Cortex of kidney (tissue), 1 donor: ENCODE measurements at places on chromosomes 13 and 19.

GRCh38 chr19:6076675-6077463 lies 33.4 kb downstream of the RFX2 start:
- DNase-seq = no peak

GRCh38 chr19:741506-742131 lies 9.3 kb upstream of the MISP start:
- DNase-seq = no peak

DNA sequence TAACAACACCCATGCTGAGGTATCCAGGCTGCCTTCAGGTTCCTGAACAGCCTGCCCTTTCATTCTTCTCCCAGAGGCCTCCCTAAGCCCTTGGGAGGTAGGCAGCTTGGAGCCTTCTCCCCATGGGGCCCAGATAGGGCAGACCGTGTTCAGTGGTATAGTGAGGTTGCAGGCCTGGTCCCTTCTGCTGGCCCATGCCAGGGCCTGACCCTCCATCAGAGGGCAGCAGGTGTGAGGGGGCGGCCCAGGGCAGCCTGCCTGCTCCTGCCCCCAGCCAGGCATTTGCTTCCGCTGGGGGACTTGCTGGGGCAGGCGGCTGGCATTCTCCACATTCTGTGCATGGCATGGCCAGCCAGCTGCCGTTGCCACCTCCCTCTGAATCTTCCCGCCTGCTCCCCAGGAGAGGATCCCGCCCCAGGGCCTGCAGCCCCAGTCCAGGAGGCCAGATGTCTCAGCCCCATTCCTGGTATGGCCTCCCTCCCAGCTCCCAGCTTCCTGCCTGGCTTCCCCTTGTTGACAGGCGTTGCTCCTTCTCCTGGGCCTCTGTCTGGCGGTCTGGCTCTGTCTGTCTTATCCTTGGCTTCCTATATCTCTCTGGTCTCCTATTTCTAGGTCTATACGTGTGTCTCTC lies 8.9 kb downstream of the CIC start:
- no peak for DNase-seq

DNA sequence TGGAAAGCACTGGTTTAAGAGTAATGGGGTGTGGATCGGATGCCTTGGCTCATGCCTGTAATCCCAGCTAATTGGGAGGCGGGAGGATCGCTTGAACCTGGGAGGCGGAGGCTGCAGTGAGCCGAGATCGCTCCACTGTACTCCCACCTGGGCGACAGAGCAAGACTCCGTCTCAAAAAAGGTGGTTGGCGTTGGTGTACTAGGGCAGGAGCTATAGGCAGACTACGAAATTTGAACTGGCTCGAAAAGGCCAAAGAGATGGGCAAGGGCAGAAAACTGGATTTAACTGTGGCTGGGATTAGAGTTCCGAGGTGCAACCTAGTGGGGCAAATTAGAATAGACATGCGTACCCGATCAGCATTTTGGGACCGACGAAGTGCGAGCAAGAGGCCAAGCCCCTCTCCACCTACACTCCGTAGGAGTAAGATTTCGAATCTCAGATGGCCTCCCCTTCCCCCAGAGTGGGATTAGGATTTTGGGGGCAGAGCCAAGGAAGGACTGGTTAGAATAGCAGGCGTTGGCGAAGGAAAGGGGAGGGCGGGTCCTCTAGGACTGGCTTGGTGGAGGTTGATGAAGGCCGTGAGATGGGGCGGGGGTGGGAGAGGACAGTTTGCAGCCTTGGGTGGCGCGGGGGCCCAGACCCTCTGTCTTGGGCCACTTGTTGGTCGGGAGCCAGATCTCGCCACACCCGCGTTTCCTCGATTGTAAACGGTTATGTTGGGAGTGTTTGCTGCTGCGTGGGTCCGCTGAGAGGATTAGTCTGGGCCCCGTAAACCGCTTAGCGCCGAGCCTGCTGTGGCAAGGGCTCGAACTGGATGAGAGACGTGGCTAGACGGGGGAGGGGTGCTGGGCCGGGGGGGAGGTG lies 2.0 kb upstream of the INAFM1 start:
- DNase-seq = no peak

DNA sequence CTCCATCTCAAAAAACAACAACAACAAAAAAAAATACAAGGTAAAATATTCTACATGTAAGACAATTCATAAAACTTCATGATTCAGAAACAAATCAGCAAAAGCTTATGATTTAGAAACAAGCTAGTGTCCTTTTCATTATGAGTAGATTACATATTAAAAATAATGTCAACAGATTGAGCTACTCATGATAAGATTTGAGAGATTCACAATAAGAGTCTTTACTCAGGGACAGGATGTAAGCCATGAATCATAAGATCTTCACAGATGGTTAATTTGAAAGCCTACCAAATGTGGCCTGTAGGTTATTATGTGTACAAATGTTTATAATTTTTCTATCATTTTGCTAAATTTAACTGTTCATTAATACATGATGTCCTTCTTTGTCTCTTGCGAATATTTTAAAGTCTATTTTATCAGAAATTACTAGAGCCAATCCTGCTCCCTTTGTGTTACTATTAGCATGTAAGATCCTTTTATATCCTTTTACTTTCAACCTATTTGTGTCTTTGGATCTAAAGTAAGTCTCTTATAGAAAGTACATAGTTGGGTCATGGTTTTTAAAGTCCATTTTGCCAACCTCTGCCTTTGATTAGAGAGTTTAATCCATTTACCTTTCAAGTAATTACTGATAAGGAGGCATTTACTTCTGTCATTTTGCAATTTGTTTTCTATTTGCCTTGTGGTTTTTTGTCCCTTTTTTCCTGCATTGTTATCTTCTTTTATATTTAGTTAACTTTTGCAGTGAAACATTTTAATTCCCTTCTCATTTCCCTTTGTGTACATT lies 68.3 kb upstream of the RXFP2 start:
- no peak for DNase-seq

DNA sequence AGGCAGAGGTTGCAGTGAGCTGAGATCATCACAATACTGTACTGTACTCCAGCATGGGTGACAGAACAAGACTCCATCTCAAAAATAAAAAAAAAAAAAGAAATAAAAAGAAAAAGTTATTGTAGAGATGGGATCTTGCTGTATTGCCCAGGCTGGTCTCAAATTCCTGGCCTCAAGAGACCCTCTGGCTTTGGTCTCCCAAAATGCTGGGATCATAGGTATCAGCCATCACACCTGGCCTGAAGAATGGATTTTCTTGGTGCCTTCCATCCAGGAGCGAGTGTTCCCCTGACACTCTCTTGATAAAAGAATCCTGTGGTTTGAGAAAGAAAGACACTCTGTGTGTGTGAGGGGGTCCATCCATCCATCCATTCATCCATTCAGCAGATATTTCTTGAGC lies 4.7 kb downstream of the OLFM2 start:
- no peak for DNase-seq

- DNase-seq = no peak
These were observed 40.4 kb downstream of the LRCH1 start for GRCh38 chr13:46593398-46593797.

DNA sequence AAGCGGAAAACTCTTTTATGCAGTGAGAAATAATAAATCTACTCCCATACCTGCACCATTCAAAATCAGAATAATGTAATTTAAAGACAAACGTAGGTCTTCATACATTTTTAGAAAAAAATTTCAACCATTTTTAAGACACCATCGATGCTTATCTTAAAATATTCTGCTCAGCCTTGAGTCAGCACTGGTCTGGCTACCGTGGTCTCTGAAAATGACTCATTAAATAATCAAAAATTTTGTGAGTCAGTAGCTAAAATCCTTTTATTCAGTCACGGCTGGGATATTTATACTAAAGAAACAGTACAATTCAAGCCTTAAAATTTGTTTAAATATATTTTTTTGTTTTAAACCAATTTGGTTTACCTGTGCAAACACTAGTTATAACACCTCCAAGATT lies 2862.8 kb upstream of the PCDH20 start:
- DNase-seq = no peak

- DNase-seq = no peak
These were observed at the start of gene SOX1 for GRCh38 chr13:112067116-112067741. TSS of gene SOX1 (plus strand) at chr13:112067149. CDS start at chr13:112067659, 510 bp downstream.
